ENCODE measurements at places on chromosomes 12 and 14. TPM values are rescaled to one million over a fixed set of nuclear protein-coding genes. Genes with fewer than 3 reads are reported as not detected.

GRCh38 chr12:120061575-120062214 lies 54.9 kb downstream of the RAB35 start:
- DNase-seq: no peak

DNA sequence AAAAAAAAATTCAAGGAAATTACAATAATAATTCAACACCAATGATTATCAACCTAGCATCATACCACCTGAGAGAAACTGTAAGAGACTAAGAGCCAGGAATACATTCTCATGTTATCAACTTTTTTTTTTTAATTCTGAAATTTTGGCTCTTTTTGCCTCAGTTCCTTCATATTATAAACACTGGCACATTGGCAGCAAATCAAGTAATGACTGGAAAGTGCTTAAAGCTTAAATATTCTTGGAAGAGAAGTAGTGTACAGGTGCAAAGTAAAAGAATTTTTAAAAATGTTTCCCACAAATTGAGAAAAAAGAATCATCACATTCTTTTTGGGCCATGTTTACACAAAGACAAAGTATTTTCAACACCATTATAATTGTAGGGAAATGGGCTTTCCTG lies 296.9 kb upstream of the SOX5 start:
- no peak for DNase-seq

DNA sequence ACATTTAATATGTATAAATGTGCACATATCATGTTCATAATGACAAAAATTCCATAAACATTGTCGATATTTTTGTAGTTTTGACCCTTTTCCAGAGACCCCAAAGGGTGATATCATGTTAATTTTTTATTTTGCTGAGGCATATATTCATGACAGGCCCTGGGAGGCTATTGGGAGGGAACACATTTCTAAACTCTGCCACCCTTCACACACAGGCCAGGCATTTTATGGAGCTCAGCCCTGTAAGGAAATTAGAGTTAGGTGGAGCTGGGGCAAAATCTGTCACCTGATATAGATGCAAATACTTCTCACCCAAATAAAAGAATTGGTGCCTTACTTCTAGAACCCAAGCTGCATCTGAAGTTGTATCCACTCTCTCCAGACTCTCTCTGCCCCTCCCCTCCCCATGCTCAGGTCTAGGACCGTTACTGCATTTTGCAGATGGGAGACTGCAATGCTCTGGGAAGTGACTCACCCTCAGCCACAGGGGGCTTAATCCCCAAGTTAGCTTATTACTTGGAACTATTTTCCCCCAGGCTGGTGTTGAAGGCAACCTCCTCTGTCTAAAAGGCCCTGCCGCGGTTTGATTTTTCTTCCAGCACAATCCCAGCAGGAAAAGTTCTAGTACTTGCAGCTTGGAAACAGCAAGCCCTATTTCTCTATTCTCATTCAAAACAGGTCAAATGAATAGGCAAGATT lies 238.9 kb downstream of the EMP1 start:
- DNase-seq: no peak

DNA sequence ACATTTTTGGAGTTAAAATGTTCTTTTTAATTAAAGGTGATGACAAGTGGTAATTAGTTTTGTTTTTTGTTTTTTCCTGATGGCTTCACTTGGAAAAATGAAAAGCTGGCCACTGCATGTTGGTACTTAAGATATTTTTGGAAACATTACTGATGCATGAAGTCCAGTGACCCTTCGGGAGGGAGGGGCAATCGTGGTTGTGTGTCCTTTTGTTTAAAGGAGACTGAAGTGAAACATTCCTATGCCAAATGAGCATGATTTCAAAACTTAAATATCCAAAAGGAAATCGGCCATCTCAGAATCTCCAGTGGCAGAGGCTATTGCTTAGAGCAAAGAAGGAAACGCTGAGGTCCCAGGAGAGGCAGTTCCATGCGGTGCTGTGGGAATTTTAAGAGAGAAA lies 20.1 kb downstream of the LTBP2 start:
- DNase-seq: no peak

GRCh38 chr12:89353823-89354611 lies 1.7 kb upstream of the DUSP6 start:
- peak; percentile 88 for DNase-seq

DHH gene
- total RNA-seq: not detected

All from activated CD4-positive, alpha-beta T cell treated with anti-CD3 and anti-CD28 coated beads for 36 hours (primary cell).